ENCODE measurements at places on chromosomes 13 and 19.

DNA sequence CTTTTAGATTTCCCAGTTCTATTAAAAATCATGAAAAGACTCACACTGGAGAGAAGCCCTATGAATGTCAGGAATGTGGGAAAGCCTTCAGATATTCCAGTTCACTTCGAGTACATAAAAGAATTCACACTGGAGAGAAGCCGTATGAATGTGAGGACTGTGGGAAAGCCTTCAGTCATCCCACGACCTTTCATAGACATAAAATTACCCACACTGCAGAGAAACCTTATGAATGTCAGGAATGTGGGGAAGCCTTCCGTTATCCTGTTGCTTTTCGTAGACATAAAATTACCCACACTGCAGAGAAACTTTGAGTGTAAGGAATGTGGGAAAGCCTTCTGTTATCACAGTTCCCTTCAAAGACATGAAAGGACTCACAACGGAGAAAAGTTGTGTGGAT, 55.2 kb downstream of the ZNF627 start:
- DNase-seq, result no peak

DNA sequence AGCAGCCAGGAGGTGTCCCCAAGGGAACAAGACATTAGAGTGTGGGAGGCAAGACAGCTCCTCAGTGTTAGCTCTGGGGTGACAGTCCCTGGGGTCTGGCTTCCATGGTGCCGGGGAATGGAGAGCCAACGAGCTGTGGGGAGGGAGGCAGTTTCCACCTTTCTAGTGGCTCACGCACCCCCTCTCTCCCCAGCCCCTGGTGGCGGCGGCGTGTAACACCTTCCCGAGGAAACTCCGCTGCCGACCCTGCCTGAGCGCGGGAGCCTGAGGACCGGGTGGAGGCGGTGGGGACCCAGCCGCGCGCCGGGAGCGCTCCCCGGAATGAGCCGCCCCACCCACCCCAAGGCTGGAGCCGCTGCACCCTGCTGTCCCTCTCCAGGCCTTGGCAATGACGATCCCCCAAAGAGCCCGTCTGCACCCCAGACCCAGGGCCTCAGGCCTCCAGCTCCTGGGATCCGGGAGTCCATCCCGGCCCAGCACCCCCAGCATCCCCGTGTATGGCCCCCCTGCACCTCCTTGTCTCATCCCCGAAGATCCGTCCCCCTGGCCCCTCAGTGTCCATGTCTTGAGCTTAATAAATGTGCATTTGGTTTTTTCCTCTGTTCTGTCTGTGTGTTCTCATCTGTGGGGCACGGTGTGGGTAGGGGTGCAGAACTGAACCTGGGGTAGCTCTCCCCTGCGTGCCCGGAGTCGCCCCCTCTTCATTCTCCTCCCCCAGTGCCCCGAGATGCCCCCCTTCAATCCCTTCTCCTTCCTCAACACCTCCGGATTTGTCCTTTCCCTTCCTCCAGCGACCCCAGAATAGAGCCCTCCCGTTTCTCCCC, 622 bp upstream of the FXYD5 start:
- DNase-seq, result peak; percentile 62

DNA sequence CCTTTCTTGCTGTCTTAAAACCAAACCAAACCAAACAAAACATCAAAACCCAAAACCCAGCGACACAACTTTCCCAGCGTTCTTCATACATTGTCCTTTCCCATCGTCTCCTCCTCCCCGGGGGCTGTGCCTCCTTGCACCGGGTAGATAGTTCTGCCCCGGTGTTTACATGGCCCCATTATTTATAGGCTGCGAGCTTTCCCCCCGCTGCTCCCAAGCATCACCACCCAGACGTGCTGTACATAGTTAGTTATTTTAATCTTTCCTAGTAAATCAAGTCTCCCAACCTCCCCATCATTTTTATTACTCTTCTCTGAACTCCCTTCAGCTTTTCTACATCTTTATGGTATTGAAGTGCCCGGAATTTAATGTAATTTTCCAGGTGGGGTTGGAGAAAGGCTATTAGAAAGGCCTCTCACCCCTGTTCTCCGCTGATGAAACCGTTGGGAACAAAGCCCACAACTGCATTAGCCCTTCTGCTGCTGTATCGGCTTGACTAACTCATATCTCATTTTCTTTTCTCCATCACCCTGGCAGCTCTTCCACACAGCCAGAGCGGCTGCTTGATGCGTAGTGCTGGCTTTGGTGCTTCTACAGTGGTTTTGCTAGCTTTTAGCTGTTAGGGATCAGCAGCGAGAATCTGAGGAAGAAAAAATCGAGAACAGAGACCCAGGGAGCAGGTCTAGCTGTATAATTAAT, 53.1 kb downstream of the FGF9 start:
- no peak for DNase-seq

GRCh38 chr13:99566125-99567083, 65.1 kb downstream of the TM9SF2 start:
- no peak for DNase-seq

DNA sequence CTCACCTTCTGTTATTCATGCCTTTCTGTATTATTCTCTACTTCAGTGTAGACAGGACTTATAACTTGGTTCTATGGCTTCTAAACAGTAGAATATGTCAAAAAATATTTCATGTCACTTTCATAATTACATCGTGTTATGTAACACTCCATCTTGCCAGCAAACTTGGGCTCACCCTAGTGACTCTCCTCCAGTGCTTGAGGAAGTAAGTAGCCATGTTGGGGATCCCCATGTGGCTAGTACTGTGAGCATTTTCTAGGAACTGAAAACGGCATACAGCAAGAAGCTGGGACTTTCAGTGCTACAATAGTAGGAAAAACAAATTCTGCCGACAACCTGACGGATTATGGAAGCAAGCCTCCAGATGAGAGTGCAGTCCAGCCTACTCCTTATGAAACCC, 495.6 kb downstream of the SLITRK6 start:
- DNase-seq, result no peak
